ENCODE measurements at places on chromosomes 16 and 17.

DNA sequence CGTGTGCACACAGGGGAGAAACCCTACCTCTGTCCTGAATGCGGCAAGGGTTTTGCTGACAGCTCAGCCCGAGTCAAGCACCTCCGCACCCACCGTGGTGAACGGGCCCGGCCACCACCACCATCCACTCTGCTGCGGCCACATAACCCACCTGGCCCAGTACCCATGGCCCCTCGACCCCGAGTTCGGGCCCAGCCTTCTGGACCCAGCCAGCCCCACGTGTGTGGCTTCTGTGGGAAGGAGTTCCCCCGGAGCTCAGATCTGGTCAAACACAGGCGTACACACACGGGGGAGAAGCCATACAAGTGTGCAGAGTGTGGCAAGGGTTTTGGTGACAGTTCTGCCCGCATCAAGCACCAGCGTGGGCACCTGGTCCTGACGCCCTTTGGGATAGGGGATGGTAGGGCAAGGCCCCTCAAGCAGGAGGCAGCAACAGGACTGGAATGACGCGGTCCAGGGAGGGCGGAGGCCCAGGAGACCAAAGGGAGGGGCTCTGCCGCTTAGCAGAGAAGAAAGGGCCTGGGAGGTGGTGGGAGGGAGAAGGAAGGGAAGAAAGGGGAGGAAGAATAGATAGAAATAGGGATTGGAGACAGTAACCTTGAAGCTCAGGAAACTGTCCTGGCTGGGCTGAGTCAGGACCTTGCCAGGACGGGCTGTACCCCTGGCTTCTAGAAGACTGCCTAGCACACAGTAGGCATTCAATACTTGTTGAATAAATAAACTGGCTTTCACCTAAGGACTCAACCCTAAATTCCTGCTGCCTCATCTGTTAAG is 3.6 kb downstream of the ZNF48 start:
- no peak for DNase-seq

- DNase-seq = no peak
Measured at GRCh38 chr17:74579900-74580299, 12.2 kb downstream of the CD300LD start.

DNA sequence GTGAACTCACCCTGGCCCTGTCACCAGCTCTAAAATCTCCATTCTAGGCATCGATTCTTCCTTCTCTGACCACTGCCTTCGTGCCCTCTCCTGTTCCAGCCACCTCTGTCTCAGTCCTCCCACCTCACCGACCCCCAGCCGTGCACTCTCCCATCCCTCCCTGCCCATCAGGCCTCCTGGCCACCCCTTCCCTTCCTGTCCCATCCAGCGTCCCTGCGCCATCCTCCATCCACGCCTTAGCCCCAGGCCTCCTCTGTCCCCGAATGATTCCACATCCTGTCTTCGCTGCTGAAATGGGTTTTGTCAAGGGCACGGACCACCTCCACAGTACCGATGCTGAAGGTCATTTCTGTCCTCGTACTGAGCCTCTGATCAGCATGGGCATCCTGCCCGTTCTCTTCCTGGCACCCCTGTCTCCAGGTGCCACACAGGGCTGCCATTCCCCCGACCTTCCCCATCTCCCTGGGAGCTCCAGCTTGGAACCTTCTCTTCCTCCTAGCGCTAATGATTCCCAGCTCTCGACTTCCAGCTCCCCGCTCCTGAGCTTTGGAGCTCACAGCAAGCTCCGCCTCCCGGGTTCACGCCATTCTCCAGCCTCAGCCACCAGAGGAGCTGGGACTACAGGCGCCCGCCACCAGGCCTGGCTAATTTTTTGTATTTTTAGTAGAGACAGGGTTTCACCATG is 2.6 kb downstream of the TRIM65 start:
- no peak for DNase-seq

- peak; percentile 26 for DNase-seq
Measured at GRCh38 chr16:87687126-87687910, 78.5 kb downstream of the KLHDC4 start.

GRCh38 chr16:54703339-54703738 is 227.3 kb upstream of the IRX5 start:
- DNase-seq = no peak

- DNase-seq = no peak
Measured at GRCh38 chr16:19274165-19274797, 11.2 kb upstream of the CLEC19A start.

DNA sequence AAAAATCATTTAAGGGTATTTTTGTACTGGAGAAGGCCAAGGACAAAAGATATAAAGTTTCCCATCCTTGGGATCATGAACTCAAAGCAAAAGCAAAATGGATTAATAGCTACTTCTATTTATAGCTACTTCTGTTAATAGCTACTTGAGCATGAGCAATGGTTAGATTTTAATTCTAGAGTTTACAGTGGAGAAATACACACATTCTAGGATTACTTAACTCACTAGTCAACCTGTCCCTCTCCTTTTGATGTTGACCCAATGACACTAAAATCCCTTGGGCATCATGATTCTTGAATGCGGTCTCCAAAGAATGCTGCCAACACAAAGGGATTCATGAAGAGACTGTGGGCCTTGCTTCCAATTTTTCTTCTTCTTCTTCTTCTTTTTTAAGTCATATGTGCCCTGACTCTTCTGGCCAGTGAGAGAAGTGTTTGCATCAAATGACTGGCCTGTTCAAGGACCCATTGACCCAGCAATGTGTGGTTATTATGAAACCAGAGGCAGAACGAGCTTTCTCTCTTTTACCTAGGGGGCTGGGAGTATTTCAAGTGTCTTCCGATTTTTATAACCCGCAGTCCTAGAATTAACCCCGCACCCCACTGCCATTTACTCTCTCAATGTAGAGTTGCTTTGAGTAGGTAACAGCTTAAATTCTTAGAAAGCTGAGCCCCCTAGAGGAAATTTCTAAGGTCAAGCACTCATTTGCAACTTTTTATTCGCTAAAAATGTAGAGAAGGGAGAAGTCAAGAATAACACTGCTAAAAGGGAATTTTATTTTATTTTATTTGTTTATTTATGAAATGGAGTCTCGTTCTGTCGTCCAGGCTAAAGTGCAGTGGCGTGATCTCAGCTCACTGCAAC is 34.6 kb downstream of the OTOA start:
- no peak for DNase-seq

DNA sequence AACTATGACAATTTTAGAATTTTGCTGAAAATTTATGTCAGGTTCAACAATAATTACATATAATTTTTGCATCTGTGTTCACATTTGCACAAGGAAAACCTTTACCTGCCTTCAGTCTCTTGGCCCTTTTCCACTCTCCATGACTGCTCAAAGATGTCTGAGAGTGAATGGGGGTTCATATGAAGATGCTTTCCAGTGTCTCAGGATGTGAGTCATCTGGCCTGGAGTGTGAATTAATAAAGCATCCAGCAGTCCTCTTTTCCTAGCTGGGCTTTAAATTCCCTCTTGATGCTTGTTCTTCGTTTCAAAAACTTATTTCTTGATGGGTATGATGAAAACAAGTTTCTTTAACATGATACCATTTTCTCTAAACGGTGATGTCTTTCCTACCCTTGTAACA is 99.9 kb downstream of the CDK5R1 start:
- no peak for DNase-seq

DNA sequence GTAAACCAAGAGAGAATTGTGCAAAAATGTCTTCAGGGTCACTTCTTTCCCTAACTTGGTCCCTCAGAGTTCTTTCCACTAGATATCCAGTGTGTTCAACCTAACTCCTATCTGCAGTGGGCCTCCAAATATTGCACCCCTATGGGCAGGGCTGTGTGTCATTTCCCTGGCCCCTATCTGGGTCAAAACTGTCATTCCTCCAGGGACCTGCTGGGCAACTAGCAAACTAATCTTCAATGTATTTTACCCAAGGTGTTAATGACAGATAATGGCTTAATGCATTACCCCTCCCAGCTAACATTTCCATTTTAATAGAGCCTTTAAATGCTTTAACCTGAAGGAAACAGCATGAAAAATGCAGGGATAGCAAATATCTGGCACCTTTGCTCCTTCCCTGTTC is 25.8 kb upstream of the SKAP1 start:
- no peak for DNase-seq

GRCh38 chr16:28473714-28474265 is 1.7 kb upstream of the NPIPB7 start:
- no peak for DNase-seq

GRCh38 chr16:19525385-19525723 is 1.6 kb downstream of the CCP110 start:
- DNase-seq = no peak

DNA sequence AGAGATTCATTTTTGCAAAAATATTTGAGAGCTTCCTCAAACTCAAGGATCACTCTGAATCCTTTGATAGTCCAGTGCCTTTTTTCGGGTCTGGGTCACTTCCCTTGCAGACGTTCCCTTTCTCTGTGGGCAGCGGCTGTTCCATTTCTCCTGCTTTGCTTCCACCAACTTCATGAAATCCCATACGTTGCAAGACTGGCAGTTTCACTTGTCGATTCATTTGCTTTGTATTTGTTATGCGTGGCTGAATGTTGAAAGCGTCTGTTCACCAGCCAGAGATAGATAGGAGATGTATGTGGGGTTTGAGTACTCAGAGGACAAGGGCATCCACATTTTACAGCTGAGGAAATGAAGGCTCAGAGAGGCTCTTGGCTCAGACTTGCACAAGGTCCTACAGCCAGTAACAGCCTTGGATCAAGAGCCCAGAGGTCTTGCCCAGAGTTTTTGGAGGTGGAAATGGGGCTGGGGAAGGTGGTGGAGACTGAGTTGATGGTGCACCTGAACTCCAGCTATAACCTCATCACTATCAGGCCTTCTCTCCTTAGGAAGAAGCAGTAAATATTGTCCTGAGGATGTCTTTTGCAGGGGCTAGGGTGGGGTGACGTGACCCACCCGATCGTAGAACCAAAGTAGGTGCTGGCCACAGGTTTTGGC is 1.3 kb upstream of the CCDC102A start:
- peak; percentile 51 for DNase-seq
